ENCODE measurements at places on chromosomes 5 and 9.

GRCh38 chr9:89882930-89883361 lies 278.1 kb downstream of the GADD45G start:
- DNase-seq: no peak

- DNase-seq: no peak
These were observed 26.7 kb downstream of the FBXO10 start for GRCh38 chr9:37549527-37549926.

DNA sequence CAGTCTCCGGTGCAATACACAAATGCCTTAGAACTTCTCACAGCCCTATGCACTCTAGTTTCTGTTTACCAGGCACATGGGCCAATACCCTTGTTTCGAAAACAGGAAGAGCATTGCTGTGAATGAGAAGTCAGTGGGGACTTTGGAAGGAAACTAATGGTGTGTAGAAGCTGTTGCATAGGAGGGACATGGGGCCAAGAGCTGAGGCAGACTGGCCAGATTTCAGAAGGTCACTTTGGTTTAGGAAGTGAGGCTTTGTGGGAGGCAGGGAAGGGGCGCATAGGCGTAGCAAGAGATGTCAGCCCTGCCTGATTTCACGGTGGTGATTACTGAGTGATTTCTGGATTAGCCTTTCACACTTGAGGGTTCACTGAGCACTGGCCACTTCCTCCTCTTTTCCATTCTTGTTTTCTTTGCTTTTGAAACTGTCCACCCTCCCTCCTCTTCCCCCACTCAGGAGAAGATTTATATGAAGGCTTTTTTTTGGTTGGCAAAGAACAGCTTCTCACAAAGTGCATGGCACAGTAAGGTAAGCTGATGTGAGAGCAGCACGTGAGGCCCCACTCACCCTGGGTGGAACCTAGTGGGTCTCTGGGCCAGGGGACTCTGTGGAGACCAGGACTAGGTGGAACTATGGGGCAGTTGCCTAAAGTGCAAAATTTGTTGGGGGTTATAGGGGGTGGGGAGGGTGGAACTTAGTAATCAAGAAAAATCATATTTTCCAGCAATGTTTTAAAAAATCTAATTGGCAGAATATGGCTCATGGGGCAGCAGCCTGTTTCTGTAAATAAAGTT lies 6.1 kb upstream of the TMEM252 start:
- no peak for DNase-seq

GRCh38 chr9:133819923-133820322 lies 81.8 kb upstream of the SARDH start:
- no peak for DNase-seq

DNA sequence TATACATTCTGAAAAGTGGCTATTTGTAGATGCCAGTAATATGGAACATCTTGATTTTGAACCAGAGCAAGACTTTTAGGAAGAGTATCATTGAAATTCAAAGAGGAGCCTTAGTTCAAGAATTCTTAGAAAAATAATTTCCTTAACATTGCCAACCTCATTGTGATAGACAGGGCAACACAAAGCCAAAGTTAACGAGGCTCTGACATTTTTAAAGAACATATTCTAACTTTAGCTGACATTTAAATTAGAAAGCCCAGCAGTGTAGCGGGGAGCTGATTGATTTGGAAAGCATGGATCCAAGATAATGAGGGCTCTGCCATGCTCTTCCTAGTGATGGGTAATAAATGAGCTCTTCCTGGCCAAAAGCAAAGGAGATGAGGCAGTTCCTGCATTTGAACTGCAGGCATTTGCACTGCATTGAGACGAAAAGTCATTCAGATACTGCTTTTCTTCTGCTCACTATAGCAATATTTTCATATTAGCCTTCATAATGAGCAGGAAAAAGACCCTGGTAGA lies 325.0 kb downstream of the ARHGEF28 start:
- DNase-seq: no peak
